ENCODE measurements at places on chromosomes 1 and 21.

- DNase-seq, result no peak
These were observed 100.4 kb downstream of the SPATA6 start for GRCh38 chr1:48371598-48371997.

GRCh38 chr1:240611619-240612480, at the start of gene GREM2:
Gene GREM2 (minus strand): TSS chr1:240612155. CDS start chr1:240493475, 118,680 bp downstream.
- peak; percentile 54 for DNase-seq

DNA sequence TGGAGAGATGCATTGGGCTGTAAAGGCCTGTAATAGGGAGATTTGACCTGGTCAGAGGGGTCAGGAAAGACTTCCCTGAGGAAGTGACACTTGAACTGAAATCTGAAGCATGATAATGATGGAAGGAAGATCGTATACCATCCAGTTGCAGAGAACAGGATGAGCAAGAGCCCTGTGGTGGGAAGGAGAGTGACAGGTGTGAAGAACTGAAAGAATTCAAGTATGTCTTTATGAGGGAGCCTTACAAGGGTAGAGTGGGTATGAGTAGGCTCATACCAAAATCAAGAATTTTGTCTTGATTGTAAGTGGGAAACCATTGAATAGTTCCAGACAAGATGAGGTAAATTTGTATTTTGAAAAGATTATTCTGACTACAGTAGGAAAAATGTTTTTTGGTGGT, 129.4 kb downstream of the RASAL2 start:
- DNase-seq, result no peak

DNA sequence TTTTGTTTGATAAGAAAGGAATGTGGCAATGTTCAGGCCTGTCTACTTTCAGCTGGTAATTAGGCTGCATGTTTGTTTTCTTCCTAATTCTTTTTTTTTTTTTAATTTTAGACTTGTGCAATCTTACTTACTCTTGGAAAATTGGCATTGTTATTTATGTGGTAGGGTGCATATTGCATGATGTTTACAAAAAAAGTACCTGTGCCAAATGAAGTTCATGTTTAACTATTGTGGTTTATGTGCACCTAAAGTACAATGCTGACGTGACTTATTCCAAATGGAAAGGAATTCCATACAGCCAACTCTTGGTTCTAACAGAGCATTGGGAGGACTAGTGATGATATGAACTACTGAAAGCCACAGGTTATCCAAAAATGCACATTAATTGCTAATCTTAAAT, 51.0 kb downstream of the KCNK2 start:
- DNase-seq, result no peak

- DNase-seq, result peak; percentile 32
These were observed 220.5 kb upstream of the B3GALT2 start for GRCh38 chr1:193406901-193407300.

DNA sequence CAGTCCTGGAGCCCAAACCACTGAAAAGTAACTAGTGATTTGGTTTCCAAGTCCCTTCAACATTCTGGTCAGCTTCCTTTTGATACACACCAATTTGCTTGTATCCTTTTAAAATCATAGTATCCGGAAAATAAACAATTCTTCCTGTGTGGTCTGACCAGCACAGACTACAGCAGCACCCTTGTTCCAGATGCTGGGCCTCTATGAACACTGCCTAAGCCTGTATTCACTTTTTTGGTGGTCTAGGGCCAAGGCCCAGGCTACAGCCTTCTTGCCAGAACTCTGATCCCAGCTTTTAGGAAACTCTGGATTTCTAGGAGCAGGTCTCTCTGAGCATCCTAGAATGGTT, 801 bp upstream of the DDAH1 start:
- DNase-seq, result no peak

GRCh38 chr1:175188936-175189335, 3.6 kb downstream of the KIAA0040 start:
- peak; percentile 89 for DNase-seq

- no peak for DNase-seq
These were observed 4.7 kb downstream of the SZRD1 start for GRCh38 chr1:16371725-16372124.

DNA sequence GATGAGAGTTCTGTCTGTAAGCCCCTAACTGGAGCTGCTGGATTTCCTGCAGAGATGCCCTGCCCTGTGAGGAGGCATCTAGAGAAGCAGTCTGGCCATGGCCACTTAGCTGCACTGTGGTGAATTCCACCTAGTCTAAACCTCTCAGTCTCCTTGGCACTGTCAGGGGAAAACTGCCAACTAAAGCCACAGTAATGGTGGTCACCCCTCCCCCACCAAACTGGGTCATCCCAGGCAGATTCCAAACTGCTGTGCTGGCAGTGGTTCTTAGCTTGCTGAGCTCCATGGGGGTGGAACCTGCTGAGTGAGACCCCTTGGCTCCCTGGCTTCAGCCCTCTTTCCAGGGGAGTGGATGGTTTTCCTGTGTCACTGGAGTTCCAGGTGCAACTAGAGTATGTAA, 740.6 kb downstream of the RWDD3 start:
- DNase-seq, result no peak

DNA sequence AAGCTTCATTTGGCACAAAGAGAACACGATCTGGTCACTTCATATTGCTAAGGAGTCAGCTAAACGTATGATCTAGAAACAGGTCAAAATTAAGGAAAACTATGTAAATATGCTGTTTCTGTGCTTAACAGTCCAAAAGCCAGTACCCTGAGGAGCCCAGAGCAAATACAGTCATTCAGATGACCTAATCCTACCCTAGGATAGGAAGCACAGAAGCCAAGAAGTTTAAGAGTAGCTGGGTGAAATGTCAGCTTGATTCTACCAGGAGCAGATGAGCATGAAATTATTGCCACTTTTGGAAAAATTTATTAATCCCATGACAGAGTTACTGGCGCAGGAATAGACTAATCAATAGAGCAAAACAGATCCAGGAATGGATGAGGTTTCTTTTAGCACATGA, 18.3 kb downstream of the SORT1 start:
- DNase-seq, result no peak

DNA sequence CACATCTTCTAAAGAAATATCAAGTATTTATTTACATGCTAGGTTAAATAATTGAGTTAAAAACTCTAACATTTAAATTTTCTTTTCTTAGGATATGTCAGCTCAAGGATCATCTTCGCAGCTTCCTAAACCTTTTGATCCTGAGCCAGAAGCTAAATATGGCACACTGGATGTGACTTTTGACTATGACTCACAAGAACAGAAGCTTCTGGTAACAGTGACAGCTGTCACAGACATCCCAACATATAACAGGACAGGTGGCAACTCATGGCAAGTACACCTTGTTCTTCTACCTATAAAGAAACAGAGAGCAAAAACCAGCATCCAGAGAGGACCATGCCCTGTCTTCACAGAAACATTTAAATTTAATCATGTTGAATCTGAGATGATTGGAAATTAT, 132.7 kb upstream of the SERTAD4 start:
- no peak for DNase-seq

DNA sequence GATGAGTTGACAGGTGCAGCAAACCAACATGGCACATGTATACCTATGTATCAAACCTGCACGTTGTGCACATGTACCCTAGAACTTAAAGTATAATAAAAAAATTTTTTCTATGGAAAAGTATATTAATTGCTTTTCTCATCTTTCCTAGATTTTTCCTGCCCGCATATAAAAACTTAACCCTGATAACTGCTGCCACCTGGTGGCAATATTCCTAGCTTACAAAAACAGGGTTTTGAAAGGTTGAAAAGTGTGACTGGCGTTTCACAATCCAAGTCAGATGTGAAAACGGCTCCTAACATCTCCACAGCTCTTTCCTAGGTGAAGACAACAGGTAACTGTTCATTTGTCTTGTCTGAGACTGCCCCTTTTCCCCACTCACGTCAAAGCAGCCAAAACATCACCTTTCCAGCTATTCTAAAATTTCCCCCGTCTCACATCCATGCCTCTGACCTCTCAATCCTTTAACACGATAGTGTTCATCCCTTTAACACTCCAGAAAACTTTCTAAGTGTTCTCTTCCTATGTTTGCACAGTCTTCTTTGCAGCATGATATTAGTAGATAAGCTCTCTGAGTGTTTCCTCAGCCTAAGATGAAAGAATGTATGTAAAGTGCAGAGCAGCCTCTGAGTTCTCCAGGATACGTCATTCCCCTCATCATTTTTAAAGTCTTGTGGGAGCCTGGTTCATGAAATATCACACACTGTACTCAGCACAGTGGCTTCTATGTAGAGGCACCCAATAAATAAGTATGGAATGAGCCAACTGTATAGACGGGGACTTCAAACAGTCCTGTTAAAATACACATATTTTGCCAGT, 27.5 kb downstream of the OVGP1 start:
- peak; percentile 59 for DNase-seq

DNA sequence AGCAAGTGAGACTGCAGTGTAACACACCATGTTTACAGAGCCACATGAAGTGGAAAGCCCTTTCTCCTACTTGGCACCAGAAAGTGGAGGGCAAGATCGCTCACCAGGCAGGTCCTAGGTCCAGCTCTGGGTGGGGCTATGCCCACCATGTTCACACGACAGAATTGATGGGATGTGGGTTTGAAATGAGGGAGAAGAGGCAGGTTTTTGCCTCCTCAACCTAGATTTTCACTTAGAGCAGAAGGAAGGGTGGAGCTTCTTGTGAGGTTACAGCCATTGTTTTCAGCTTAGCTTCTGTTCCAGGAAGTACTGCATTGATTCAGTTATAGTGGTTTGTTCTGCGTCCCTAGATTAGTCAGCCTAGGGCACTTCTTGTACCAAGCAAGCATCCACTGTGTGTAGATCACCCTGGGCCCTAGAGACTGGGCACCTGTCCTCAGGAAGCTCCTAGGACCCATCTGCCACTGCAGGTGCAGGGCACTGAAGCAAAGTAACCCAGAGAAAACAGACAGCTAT, 2.3 kb downstream of the CD53 start:
- no peak for DNase-seq

- DNase-seq, result no peak
These were observed 201.7 kb upstream of the LMO4 start for GRCh38 chr1:87126886-87127505.

DNA sequence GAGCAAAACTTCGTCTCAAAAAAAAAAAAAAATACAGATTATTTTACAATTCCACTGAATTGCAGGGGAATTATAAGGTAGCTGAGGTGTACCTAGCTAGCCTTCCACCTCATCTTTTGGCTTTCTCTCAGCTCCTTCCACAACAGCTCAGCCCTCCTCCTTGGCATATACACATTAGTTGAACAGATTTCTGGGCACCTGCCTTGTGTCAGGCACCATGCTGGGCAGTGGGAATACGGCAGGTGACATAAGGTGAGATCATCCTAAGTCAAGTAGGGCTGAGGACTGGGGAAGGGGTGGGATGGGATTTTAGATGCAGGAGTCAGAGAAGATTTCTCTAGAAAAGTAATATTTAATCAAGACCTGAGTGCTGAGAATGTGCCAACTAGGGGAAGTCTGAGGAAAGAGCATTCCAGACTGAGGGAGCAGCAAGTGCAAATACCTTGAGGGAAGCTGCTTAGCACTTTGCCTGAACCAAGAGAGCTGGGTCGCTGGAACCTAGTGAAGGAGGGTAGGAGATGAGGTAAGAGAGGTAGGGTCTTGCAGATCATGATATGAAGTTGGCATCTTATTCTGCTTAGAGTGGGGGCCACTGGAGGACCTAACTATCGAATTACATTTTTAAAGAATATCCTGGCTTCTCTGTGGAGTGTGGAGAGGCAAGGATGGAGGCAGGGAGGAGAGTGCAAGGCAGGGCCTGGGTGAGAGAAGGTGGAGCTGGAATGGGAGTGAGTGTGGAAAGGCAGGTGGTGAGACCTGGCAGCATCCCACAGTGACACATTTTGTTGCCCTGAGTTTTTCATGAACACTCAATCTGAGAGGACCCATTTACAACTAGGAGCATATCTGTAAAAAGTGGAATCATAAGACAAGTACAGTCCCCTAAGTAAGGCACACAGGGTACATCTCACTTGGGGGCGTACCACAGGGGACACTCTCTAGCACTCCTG, 28.2 kb downstream of the LAMC2 start:
- DNase-seq, result no peak

- no peak for DNase-seq
These were observed 20.1 kb upstream of the MED18 start for GRCh38 chr1:28308750-28309149.

- DNase-seq, result no peak
These were observed 38.2 kb downstream of the TIAM1 start for GRCh38 chr21:31305888-31306287.

DNA sequence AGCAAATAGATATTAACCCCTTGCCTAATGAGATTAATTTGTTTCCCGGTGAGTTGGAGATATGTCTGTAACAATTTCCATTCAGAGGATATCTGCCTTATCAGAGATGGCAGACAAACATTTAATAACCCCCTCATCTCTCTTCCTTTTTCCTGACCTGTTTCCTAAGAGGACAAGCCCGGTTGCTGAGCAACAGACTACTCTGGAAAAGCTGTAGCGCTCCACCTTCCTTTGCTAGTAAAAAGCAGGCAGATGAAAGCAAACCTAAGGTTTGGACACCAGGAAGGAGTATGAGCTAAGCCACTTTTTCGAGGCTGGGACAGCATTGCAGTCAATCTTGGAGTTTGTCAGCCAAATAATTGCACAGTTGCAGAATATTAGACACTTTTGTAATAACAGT, 82.4 kb downstream of the RGS21 start:
- no peak for DNase-seq

DNA sequence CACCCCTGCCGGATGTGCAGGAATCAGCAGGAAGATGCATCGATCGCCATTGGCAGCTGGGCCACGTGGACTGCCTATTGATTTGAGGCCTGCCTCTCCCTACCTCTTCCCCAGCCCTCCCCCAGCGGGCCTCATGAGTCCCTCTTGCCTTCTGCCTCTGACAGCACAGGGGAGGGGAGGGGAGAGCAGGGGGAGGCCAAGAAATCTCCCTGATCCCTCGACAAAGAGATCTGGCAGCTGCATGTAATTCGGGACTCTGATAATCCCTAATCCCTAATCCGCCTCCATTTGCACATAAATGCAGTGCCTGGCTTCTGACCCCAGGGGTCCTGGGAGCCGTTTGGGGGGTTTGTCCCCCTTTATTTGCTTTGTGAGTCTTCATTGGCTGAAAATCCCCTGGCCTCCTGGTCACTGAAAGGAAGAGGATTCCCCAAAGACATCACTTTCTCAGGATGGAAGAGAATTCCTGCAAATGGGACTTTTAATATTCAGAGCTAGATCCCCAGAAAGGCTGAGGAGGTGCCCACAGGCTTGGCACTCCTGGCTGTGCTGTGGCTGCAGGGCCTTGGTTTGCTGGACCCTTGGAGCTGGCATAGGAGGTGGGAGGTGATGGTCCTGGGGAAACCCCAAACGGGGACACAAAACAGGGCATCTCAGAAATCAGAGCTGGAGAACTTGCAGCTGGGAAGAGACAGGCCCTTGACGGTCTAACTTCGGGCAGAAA, 239.4 kb upstream of the POU3F1 start:
- no peak for DNase-seq

DNA sequence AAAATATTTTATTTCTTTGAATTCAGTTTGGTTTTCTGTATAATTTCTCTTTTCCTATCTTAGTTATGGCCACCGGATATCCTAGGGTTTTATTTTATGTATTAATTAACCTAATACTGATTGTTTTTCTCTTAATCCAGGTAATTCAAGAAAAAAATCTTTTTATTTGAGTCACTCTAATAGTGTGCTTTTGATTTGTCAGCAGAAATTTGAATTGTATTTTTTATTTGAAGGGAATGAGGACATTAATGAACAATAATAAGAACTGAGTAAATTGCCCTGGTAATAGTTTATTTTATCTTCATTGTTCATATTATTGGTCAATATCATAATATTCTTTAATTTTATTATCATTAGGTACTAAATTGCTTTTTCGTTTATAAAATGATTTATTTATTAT, 120.1 kb downstream of the USP25 start:
- DNase-seq, result no peak

GRCh38 chr21:29803191-29803590, 136.6 kb downstream of the GRIK1 start:
- DNase-seq, result no peak
